ENCODE measurements at places on chromosomes 16 and 17.
A peak's percentile ranks its signal among the peaks of the same experiment; 100 is the strongest.

DNA sequence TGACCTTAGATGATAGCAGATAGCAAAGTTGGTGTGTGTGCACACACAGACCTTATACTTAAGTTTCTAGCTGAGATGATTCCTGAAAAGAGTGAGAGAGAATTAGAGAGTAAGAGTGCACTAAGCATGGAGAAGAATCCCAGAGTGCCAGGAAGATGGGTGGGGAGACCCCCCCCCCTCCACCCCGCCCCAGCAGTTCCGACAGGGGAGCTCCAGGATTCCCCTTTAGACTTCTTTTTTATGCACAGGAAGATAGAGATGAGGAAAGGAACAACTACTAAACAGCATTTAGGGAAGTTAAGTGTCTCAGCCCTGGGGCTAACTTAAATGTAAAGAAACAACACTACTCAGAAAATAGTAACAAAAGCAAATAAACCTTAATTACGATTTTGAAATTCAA, 878.0 kb upstream of the GOT2 start:
- DNase-seq: no peak

DNA sequence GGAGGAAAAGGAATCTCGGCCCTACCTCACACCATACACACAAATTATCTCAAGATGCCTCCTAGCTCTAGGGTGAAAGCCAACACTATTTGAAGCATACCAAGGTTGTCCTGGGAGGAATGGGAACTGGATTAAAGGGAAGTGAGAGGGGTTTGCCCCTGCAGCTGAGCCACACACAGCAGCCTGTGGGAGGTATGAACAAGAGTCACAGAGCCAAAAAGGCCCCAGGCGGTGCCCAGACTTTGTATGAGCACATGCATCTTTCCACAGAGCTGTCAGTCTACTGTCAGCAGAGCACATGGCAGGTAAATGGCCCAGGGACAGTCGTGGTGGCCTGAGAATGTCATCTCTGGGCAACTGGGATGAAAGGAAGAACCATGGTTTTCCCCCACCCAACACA, 31.0 kb upstream of the RCVRN start:
- no peak for DNase-seq

GRCh38 chr17:49290690-49291359, 60.2 kb upstream of the PHOSPHO1 start:
- peak; percentile 10 for DNase-seq

GRCh38 chr16:67236563-67237395, 9.8 kb downstream of the TMEM208 start:
- peak; percentile 78 for DNase-seq

DNA sequence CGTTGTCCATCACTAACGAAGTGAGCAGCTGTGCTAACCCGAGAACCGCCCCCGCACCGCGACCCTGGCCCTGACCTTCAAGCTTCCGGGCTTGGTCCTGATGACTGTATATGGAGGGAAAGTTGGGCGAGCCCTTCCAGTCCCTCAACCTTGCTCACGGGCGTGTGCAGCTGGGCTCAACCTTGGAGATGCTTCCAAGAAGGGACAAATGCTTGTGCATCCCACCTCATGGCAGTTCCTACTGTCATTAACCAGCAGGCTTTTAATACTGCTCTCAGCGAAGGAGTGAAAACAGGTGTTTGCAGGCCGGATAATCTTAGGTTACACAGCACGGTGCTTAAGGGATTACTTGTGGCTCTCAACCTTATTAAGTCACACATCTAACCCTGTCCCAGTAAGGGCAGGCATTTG, 33.5 kb downstream of the SRL start:
- DNase-seq: no peak

- no peak for DNase-seq
Observed at GRCh38 chr17:64260886-64261285, 2.2 kb downstream of the TEX2 start.

- DNase-seq: no peak
Observed at GRCh38 chr16:54447576-54448440, 161.2 kb upstream of the IRX3 start.

DNA sequence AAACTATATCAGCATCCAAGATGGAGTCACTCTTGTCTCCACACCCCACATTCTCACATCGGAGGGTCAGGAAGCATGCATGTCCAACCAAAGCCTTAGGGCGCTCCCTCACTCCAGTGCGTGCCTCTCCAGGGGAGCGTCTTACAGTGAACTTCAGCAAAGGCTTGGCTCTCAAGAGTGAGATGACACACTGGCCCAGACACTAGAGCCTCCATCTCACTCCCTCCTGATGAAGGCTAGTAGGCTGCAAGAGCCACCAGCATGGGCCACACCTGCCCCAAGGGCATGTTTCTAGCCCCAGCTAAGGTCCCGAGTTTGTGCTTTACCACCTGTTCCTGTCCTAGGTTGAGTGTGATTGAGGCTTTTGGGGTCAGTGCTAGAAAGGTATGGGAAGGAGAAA, 40.5 kb downstream of the BEAN1 start:
- DNase-seq: no peak

DNA sequence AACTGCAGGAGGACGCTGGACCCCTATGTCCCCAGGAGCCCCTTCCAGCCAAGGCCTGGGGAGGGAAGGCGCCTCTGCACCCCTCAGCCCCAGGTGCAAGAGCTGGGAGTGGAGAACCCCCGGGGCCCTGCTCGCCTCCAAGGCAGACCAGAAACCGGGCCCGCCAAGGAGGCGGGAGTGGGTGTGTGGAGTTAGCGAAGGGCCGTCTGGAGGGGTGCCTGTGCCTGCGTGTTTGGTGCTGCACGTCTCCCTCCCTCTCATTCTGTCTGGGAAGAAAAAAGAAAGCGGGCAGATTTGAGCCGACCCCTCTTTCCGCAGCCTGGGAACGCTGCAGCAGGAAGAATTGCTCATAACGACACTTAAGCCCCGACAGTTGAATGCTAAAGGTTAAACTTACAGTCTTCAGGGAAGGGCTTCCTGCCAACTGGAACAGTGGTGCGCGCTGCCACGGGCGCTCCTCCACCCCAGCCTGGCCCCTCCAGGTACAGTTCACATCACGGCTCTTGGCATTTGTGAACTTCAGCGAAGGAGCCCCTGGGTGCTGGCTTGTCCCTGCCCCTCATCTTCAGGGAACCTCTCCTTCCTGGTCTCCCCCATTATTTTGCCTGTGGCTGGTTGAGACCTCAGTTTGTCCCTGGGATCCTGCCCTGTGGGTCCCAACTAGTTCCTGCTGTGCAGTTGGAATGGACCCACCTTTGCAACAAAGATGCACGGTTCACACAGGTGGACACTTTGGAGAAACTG, 19.2 kb upstream of the ZFHX3 start:
- no peak for DNase-seq

DNA sequence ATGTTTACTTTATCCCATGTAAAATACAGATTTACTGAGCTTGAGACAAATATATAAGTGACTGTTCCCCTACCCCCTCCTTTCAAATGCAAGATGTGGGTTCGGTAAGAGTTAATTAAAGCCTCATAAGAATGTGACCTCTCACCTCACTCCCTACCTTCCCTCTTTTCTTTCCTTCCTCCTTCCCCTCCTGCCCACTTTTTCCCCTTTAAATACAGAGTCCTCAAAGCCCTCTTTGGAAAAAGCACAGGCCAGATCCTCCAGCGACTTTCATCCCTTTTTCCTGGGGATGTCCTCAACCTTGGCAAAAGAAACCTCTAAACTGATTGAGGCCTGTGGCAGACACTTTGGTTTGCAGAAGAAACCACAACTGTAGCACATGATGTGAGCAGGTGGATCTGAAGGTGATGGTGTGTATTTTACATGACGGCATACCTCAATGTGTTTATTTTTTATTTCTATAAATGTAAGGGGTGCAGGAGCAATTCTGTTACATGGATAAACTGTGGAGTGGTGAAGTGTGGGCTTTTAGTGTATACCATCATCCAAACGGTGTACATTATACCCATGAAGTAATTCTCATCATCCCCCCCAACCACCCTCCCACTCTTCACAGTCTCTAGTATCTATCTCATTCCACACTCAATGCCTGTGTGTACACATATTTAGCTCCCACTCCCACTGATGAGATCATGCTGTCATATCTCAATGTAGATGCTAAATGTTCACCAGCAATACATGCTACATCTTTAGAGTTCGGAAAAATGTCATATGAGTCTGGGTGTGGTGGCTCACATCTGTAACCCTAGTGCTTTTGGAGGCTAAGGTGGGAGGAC, 77.7 kb downstream of the XYLT1 start:
- no peak for DNase-seq

DNA sequence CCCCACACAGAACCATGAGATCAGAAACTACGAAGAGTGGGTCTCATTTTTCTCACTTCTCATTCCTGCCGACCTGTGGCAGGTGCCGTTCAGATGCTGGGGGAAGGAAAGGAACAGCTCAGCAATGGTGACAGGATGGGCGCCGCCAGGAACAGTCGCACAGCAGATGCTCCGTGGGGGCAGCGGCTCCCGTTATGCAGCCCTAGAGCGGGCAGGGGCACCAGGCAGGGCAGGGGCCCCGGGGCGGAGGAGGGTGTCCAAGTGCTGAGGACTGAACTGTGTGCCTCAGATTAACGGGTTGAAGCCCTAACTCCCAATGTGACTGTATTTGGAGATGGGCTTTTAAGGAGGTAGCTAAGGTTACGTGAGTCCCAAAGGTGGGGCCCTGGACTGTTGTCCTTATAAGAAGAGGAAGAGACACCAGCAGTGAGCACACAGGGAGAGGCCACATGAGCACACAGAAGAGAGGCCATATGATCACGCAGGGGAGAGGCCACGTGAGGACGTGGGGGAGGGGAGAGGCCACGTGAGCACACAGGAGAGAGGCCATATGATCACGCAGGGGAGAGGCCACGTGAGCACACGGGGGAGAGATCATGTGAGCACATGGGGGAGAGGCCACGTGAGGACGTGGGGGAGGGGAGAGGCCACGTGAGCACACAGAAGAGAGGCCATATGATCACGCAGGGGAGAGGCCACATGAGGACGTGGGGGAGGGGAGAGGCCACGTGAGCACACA, 95.7 kb upstream of the METRNL start:
- no peak for DNase-seq

- DNase-seq: no peak
Observed at GRCh38 chr16:50316848-50317630, 50.7 kb downstream of the ADCY7 start.

GRCh38 chr17:61408151-61409041, 8.8 kb downstream of the TBX2 start:
- DNase-seq: no peak

GRCh38 chr17:82287013-82287867, 13.7 kb upstream of the CSNK1D start:
- no peak for DNase-seq

DNA sequence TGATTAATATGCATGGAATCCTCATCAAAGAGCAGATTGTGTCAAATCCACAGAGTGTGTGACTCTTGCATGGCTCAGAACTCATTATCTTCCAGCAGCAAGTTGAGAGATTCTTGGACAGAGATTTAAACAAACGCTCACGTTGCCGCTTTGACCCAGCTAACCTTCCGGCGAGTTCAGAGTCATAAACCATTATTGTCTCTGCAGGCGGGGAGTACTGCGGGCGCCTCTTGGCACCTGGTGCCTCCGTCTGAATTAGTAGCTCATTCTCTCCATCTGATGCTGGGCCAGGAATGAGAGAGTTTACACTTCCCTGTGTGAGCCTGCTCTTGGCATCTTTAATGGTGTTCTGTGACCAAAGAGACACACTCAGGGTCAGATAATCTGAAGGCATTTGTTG, 138.6 kb upstream of the WSCD1 start:
- DNase-seq: no peak

DNA sequence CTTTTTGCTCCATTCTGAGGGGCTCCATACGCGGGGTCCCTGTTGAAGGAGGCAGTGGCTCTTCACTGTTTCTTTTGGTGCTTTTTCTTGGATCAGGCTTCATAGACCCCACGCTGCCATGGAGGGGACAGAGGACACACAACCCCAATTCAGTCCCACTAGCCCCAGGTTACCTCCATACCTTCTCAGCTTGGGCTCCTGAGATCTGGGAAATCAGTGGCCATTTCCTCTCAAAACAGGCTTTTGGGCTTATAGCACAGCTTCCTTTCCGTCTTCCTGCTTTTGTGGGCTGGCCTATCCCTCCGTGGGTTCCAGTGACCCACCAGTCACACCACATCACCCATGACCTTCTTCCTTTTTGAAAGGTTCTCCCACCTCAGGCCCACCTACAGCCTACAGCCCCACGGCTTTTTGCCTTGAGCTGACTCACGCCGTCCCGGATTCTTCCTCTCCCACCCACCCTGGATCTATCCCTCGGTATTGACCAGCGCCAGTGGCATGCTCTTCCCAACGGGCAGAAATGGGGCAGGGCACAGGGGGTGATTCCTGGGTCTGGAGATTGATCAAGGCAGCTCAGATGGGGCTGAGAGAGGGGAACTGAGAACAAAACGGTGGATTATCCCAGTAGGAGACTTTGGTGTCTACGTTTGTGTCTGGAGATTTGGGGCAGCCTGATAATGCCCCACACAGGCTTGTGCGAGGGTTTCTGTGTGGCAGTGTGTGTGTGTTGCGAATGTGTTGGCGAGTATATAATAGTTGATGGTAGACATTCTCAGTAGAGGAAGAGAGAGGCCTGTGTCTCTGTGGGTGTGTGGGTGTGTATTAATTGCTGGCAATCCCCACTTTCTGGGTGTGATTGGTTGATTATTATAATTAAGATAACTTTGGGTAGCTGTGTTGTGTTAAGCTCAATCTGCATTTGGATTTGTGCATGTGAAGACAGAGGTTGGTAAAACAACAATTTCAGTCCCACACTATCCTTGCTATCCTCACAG, 3.8 kb downstream of the TBX21 start:
- DNase-seq: no peak

- DNase-seq: no peak
Observed at GRCh38 chr16:30830072-30830417, 43.0 kb upstream of the ZNF629 start.

- no peak for DNase-seq
Observed at GRCh38 chr17:49224198-49224996, 6.2 kb downstream of the PHOSPHO1 start.

DNA sequence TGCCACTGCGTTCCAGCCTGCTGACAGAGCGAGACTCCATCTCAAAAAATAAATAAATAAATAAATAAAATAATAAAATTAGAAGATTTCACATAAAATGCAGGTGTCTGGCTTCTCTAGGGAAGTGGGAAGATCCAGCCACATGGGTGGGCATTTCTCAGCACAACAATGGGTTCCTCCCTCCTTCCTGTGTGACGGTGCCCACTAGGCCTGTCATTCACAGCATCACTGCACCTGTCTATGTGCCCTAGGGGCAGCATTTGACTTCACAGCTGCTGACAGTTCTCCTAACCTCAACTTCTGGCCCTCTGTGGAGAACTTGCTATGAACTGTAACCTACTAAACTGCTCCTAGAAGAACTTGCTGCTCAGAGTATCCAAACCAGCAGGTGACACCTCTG, 3.0 kb downstream of the ABHD15 start:
- no peak for DNase-seq

- DNase-seq: no peak
Observed at GRCh38 chr17:64401941-64402340, 11.3 kb upstream of the PECAM1 start.

Measured in stimulated activated CD4-positive, alpha-beta T cell treated with anti-CD3 and anti-CD28 coated beads, Interleukin-12 subunit alpha, Interleukin-12 subunit beta, amount 100 ng/mL, for 48 hours (primary cell).